ENCODE measurements at places on chromosomes 3 and 15.

DNA sequence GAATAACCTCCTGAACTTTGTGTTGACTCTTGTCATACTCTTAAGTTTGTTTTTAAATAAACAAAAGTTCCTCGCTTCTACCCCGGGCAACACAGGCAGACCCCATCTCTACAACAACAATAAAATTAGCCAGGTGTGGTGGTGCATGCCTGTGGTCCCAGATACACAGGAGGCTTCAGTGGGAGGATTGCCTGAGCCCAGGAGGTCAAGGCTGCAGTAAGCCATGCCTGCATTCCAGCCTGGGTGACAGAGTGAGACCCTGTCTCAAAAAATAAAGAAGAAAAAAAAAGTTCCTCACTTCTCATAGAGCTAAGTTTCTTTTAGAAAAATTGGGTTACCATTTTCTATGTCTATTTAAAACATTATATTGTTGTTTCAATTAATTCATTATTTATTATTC is 29.2 kb downstream of the HDGFL3 start:
- no peaks in the 10 kb centered on the region for H3K27me3 ChIP-seq
- no peaks in the 10 kb centered on the region for H3K4me1 ChIP-seq
- H3K36me3 ChIP-seq = no peaks in the 10 kb centered on the region

GRCh38 chr3:67821135-67821534 is 166.7 kb upstream of the SUCLG2 start:
- H3K27me3 ChIP-seq = no peaks in the 10 kb centered on the region
- no peak for DNase-seq
- no peaks in the 10 kb centered on the region for H3K36me3 ChIP-seq
- H3K4me3 ChIP-seq = no peak overlapping the region
- H3K4me1 ChIP-seq = no peaks in the 10 kb centered on the region

DNA sequence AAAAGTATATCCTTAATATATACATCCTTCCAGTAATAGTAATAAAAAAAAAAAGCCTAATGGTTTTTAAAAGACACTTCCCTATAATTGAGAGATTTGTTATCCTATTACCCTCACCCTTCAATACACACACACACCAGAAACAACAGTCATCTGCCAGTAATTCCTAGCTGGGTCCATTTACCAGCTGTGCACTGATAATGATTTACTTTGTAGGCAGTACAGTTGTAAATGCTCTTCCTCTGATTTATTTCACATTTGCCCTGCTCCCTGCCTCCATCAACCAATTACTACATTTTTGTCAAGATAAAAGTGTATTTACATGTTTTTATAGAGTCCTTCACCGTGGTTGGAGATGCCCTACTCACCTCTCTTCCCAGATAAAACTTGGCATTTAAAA is 12.4 kb downstream of the TPM1 start:
- no peak overlapping the region for H3K4me3 ChIP-seq
- peaks cover 99% of the 10 kb centered on the region for H3K4me1 ChIP-seq
- H3K27ac ChIP-seq = peak overlapping the region; percentile 97

- no peaks in the 10 kb centered on the region for H3K27me3 ChIP-seq
- DNase-seq = no peak
- H3K4me1 ChIP-seq = no peaks in the 10 kb centered on the region
- H3K4me3 ChIP-seq = no peak overlapping the region
- H3K36me3 ChIP-seq = no peaks in the 10 kb centered on the region
Measured at GRCh38 chr3:100216713-100217112, 44.1 kb upstream of the TBC1D23 start.

DNA sequence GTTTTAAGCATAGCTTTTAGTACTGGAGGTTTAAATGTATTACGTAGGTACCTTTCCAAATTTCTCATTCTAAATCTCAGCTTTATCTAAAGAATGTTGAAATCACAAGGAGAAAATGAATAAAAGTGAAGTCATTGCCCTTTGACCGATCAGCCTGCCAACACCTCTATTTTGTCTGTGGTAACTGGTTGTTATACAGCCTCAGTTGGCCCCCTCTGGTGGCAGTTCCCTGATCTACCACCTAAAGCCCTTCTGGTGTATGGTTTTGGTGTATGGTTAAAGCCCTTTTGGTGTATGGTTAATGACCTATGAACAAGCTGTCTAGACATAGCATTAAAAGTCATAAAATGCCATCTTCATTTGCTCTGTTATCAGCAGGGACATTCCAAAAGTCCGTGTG is 378.2 kb upstream of the AZI2 start:
- H3K4me3 ChIP-seq = no peak overlapping the region
- H3K36me3 ChIP-seq = no peaks in the 10 kb centered on the region
- peak; percentile 65 for DNase-seq

DNA sequence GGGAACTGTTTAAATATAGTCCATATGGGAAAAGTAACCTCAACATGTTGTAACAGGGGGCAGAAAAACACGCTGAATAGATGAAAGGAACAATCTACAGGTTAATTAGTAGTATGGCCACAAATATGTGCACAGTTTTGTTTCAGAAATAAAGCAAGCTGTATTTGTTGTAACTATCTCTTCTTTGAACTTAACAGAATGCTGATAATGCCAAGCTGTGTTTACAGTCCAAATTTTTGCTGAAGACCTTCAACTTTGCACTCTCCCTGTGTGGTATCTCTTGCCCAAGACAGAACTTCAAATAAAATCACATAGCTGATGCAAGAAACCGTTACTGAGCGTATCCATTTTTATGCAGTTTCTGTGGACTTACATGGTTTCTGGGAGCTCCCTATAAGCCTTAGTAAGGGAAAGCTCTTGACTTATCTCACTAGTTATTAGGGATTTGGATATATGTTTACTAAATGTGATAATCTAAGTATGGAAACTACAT is 425.4 kb upstream of the TPRG1 start:
- H3K36me3 ChIP-seq = no peaks in the 10 kb centered on the region
- H3K27me3 ChIP-seq = no peaks in the 10 kb centered on the region
- H3K4me3 ChIP-seq = no peak overlapping the region

GRCh38 chr15:22966321-22967083 is 13.7 kb downstream of the CYFIP1 start:
- H3K27ac ChIP-seq = peak overlapping the region; percentile 70
- no peak overlapping the region for H3K4me3 ChIP-seq
- H3K36me3 ChIP-seq = peaks cover 8% of the 10 kb centered on the region
- no peaks in the 10 kb centered on the region for H3K27me3 ChIP-seq
- peaks cover 48% of the 10 kb centered on the region for H3K4me1 ChIP-seq
